ENCODE measurements at places on chromosomes 1 and 21.

DNA sequence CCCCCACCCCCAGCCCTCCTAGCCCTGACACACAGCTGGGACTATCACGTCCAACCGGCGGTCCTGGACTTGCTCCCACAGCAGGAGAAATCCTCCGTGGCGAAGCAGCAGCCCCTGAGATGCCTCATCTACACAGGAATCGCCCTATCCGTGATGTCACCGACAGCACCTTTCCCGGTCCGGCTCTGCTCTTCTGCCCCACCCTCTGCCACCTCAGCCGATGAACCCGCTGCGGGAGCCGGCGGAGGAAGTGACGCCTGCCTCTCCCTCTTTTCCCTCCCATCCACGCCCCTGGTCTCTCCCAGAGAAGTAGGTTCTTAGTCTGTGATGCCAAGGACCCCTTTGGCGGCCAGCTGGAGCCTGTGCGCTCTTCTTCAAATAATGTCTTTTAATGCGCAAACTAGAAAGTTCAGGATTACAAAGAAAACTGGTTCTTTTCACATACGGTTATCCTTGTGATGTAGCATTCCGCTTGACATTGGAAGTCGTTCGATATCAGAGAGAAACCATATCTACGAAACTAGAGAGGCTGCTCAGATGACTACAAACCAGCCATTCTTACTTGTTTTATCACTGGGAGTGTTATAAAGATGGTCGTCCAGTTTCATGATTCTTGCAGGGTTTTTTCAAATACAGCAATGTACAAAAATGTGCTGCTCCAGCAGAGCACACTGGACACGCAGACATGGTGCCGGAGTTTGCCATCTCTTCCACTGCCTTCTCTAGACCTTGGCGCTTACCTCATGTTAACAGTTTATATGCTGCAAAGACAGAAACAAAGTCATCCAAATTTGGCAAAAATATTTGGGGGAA lies 120.3 kb downstream of the PPIAL4G start:
- no peak for DNase-seq

GRCh38 chr1:164562061-164562460 lies 3.1 kb downstream of the PBX1 start:
- DNase-seq, result no peak

DNA sequence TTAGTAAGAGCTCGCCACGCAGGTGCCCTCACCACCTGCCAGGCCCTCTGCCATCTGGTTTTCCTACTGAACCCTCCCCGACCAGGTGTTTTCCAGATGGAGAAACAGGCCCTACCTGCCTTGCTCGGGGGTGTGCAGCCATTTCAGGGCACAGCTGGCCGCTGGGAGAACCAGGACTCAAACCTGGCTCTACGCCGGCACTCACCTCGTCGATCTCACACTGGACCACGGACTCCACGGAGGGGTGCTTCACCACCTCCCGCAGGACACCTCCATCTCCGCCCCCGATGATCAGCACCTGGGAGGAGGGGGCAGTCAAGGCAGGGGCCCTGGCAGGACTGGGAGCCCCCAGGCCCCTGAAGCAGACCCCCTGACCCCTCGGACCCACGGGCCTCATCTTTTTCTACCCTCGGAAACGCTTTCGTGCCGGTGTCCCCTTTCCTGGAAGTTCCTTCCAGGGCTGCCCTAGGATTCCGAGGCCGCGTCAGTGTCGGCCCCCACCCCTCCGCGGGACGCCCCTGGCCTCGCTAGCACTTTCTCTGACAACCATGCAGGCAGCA lies 1.1 kb downstream of the SRM start:
- no peak for DNase-seq

DNA sequence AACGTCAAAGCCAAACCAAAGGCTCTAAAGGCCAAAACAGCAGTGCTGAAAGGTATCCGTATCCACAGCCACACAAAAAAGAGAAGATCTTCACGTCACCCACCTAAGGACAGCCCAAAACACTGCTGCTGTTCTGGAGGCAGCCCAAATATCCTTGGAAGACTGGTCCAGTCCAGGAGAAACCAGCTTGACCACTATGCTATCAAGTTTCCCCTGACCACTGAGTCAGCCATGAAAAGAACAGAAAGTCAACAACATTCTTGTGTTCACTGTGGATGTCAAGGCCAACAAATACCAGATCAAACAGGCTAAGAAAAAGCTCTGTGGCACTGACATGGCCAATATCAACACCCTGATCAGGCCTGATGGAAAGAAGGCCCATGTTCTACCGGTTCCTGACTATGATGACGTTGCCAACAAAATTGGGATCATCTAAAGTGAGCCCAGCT lies 32.1 kb downstream of the ARID4B start:
- no peak for DNase-seq

DNA sequence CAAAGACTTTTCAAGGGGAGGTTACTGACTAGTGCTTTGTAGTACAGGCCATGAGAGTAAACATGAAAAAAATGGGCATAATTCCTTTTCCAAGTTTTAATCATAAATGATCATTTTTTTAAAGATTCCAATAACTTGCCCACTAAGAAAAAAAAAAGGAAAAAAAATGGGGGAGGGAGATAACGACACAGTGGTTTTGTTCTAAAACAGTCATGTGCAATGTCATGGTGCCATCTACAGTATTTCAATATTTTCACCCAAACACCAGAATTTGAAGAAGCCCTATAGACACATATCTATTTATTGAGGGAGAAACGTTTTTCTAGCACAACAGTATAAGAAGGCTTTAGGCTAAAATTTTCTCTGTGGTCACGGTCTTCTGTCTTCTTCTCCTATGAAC lies 250.2 kb downstream of the LTN1 start:
- DNase-seq, result no peak

- DNase-seq, result no peak
Observed at GRCh38 chr1:211827051-211827450, 3.5 kb downstream of the LPGAT1 start.

- no peak for DNase-seq
Observed at GRCh38 chr1:151585622-151586021, 26.2 kb upstream of the SNX27 start.

- DNase-seq, result no peak
Observed at GRCh38 chr1:154626456-154627256, 18.7 kb upstream of the ADAR start.
